Muscle of leg (tissue), 16 donors: ENCODE measurements at places on chromosomes 3 and 15.

DNA sequence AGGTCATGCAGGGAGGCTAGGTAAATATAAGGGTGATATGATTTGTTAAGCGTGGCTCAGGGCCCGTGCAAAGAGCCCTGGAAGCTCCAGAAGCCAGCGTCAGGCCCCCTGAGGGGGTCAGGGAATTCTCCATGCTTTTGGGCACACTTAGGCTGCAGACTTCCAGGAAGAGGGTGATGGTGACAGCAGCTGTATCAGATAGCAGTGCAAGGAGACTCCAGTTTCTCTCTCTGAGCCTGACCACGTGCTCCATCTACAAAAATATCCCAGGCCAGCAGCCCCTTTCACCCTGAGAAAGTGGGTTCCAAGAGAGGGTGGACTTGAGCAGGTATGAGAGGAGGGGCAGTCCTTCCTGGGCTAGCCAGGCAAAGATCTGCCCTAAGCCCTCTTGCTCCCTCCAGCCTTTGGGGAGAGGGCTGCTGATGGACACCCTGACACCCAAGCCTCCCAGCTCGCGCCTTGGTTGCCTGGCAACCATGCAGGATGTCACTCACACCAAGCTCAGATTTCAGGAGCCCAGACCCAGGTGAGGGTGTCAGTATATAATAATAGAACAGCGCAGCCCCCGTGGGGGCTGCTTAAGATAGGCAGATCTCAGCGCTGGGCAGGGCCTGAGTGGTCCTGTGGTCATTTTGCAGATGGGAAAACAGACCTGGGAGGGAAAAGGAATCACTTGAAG lies 35.8 kb downstream of the ATP2B2 start:
- peak; percentile 51 for DNase-seq

DNA sequence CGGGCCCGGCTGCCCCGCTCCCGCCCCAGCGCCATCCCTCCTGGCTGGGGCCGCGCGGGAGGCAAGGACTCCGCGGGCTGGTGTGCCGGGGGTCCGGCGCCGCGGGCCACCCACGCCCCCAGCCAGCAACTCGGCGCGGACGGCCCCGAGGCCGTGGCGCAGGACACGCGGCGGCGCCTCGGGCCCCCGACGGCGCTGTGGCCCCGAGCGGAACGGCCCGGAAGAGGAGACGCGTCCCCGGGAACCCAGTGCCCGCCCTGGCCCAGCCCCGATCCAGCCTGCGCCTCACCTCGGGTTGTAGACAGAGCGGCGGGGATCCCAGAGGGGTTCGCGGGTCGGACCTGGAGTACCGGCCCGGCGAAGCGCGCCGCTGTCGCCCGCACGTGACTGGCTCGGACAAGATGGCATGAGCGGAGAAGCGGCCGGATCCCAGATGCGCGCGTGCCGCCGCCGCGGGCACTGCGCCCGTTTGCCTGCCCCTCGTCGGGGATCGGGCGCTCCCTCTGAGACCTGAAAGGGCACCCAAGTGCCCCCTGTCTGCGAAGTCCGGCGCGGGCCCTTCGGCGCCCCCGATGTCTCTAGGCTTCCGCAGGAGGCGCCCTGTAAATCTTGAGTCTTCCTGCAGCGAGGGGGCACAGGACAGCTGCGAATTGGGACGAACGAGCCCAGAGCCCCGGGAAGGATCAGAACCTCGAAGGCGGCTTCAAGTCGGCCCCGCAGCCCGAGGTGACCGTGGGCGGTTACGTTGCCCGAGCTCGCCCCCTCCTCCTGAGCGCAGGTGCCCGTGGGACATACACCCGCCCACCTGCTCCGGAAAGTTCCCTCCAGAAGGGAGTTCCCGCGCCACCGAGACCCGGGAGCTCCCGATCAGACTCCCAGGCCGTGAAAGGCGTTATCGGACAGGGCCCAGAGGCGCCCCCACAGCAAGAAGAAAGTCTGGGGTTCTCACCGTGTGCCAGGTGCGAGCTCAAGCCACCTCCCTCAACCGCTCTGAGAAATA lies 598 bp upstream of the SFMBT1 start:
- peak; percentile 52 for DNase-seq

DNA sequence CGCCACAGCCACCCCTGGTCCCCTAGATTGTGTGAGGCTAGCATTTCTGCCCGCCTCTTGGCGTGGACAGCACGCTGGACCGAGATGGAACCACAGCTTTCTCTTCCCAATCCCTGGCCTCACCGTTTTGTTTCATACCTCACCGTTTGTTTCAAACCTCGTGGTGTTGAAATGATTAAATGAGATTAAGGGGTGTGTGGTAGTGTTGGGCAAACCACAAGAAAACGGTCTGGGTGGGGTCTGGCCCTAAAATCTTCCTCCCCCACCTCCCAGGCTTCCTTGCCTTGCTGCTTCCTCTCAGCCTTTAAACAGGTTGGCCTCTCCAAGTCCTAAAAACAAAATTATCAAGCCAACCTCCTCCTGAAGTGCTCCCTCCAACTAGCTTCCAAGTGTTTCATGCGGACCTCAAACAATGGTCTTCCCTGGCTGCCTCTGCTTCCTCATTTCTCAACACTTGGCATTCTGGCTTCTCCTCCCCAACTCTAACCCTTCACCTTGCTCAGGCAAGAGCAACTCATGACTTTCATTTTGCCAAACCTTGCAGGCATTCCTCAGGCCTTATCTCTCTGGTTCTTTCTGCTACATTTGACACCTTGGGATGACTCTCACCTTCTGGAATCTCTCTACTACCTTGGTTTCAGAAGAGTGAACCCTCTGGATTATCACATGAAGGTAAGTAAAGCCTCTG lies 1.4 kb upstream of the ATP13A3 start:
- DNase-seq = peak; percentile 11

- no peak for DNase-seq
These were observed 97.4 kb downstream of the TBC1D2B start for GRCh38 chr15:77980098-77980497.

DNA sequence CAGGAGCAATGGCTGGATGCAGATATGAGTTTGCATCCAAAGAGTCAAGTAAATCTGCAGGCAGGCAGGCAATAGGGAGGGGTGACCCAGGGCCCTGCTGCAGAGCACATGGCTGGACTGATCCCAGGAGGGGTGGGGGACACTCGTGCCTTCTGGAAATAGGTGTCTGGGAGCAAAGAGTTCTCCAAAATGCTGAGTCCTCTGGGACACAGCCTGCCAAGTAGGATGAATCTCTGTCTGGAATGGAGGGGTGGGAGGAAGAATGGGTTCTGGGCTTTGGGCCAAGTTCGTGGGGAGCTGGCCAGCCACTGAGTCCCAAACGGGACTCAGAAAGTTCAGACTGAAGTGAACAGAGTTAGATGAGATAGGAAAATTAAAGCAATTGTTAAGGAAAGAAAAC lies 214.5 kb downstream of the MTHFS start:
- peak; percentile 80 for DNase-seq

- DNase-seq = no peak
These were observed 10.3 kb upstream of the ZBED2 start for GRCh38 chr3:111605493-111605892.

- no peak for DNase-seq
These were observed 751.7 kb downstream of the CADM2 start for GRCh38 chr3:85710490-85710889.

DNA sequence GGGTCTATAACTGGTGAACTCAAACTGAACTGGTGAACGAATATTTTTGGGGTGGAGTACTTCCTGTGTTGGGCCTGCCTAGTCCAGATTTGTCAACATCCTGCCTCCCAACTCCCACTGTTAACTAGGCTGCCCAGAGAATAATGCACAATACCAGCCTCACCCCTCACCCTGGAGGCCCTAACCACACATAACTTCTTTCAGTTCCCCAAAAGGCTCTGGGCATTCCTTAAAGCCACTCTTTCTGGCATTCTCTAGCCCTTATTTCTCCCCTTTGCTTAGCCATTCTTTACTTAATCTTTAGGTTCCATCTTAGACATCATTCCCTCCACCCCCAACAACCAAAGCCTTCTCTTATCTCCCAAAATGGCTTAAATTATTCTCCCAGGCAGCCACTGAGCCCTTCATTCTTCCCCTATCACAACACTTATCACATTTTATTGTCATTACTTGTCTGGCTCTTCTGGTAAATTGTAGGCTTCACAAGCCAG lies 9.1 kb upstream of the SEC11A start:
- peak; percentile 61 for DNase-seq

DNA sequence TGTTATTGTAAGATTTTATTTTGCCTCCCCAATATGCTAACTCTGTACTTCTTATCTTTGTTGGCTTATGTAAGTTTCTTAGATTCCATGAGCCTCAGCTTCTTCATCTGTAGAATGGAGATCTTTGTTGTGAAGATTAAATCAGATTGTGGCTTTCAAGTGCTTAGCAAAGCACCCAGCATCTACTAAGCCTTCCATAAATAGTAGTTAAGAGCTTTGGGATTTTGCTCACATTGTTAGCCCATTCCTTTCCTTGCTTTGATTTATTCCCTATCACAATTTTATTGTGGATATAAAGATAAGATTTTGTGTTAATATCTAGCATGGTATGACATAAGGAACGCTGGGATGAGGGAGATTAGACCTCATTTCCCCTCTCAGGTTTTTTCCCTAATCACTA lies 501.4 kb downstream of the PYDC2 start:
- no peak for DNase-seq

GRCh38 chr15:29935296-29936004 lies 113.2 kb upstream of the TJP1 start:
- no peak for DNase-seq
